Esophagus squamous epithelium (tissue), 5 donors: ENCODE measurements at places on chromosomes 13 and 19.

GRCh38 chr19:4406626-4407025 is 4.2 kb downstream of the CHAF1A start:
- no peak for DNase-seq

DNA sequence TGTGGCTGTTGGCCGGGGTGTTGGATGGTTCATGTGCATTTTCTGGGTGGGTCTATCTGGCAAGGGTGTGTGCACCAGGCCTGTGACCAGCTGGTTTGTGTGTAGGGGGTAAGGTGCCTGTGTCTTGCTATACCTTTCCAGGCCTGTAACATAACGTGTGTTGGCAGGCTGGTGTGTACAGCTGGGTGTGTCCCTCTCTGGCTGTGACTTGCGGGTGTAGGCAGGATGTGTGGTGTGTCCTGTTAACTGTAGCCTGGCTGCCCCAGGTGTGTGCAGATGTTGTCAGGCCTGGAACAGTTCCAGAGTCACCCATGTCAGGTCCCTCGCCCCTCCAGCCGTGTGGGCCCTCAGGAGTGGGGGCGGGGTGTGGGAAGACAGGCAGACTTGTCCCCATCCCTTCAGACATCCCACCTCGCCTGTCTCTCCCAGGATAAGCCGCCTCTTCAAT is 9.8 kb downstream of the KCTD15 start:
- DNase-seq, result no peak

DNA sequence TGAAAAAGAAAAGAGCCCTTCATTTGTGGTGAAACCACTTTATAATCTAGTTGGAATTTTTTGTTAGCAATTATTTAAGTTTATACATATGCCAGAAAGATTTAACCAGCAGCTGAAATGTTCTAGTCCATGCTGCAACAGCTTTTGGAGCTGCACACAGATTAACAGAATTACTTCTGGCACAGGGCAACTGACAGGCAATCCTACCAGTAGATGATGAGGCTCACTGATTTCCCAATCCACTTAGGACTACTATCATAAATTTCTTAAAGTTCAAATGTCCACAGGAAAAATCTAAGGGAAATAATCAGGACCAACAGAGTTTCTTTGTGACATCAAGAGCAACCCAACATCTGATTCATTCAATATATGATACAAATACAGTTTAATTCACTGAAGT is 78.8 kb downstream of the CRYL1 start:
- DNase-seq, result no peak

GRCh38 chr13:83995930-83996329 is 113.7 kb upstream of the SLITRK1 start:
- no peak for DNase-seq

- DNase-seq, result no peak
These were observed 1.7 kb downstream of the ZNF264 start for GRCh38 chr19:57192993-57193392.

DNA sequence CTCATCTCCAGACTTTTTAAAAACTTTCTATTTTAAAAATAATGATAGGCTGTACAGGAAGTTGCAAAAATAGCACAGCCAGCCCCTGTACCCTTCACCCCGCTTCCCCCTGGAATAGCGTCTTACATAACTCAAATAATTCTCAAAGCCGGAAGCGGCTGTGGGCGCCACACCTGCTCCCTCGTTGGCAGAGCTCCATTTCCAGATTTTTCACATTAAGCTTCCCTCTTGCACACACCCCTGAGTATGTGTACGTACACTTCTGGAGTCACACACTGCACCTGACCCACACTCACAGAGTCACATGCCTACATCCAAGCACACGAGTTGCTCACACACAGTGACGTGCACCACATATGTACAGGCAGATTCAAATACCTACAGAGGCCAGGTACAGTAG is 24.9 kb upstream of the DPP9 start:
- no peak for DNase-seq

DNA sequence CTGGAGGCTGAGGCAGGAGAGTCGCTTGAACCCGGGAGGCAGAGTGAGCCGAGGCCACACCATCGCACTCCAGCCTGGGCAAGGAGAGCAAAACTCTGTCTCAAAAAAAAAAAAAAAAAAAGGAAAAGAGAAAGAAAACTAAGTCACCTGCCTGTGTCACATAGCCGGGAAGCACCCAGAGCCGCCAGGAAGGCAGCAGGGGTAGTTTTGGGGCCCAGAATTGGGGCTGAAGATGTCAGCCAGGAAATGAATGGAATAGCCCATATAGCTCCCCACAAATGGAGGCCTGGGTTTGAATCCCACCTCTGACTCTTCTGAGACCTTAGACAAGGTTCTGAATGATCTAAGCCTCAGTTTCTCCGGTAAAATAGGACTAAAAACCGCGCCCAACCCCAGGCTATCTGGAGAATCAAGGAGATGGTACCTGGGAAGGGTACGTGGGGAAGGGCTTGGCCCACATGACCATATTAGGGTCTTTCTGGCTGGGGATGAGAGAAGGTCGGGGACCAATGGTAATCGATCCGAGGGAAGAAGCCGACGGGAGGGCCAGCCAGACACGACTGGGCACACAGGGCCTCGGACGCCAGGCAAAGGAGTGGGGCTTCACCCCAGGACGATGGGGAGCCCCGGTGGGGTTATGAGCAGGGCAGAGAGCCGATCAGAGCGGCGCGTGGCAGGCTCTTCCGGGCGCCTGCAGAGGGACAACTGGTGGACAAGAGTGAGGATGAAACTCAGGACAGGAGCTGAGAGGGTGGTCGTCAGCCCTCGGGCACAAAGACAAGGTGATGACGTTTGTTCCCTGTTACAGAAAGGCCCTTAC is 14.4 kb downstream of the CCDC124 start:
- no peak for DNase-seq

- DNase-seq, result no peak
These were observed 24.6 kb upstream of the ZNF431 start for GRCh38 chr19:21117041-21117907.

- DNase-seq, result no peak
These were observed 13.4 kb upstream of the SLC44A2 start for GRCh38 chr19:10611907-10612306.

DNA sequence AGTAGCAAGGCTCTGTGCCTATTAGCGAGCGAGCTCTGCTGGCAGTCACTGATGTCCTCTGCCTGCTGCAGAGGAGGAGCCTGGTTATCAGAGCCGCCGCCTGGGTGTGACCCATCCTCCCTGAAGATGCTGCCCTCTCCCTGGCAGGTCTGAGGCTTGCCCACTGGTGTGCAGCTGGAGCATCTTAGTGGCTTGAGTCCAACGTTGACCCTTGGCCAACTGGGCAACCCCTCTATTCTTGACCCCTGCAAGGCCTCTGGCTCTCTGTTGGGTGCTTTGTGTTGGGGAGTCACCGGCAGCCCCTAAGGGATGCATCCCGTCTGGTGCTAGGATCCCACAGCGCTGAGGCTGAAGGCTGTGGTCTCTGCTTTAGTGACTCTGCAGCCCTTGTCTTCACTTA is 277.9 kb upstream of the SOX1 start:
- no peak for DNase-seq

GRCh38 chr19:57057036-57057686 is 62.6 kb upstream of the USP29 start:
- no peak for DNase-seq

DNA sequence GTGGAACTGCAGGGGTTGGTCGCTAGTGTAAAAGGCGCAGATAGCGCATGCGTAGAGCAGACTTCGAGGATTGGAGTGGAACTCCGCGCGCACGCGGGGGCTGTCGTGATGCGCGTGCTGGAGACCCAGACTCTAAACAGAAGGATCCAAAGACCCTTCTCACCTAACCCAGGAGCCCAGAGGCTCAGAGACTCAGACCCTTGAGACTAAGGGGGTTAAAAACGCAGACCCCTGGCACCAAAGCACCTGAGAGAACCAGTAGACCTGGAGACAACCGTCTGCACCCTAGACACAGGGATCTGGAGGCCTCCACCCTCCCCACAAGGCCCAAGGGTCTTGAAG is 567 bp upstream of the CTU1 start:
- no peak for DNase-seq

DNA sequence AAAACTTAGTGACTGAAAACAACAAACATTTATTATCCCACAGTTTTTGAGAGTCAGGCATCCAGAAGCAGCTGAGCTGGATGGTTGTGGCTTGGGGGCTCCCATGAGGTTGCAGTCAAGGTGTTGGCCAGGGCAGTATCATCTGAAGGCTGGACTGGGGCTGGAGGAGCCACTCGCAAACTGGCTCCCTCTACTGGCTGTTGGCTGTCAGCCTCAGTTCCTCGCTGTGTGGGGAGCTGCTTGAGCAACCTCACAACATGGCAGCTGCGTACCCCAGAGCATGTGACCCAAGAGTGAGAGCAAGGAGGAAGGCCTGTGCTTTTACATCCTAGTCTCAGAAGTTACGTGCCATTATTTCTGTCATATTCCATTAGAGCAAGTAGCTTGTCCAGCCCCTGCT is 9.7 kb downstream of the YJU2 start:
- no peak for DNase-seq

DNA sequence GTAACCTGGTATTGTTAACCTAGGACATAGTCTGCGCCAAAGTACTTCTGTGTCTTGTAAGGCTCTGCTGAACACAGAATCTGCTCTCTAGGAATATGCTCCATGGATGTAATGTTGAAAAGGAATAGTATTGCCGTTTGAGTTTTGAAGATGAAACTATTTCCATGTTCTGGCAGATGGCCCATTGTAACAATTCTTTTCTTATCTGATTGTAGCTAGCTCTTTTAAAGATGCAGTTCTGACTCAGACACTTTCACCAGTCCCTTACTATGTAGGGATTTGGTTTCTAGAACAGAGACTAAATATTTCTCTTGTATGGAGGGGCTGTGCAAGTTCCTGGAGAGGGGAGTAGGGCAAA is 185.6 kb downstream of the MTUS2 start:
- no peak for DNase-seq

GRCh38 chr13:86464193-86464592 is 665.0 kb upstream of the SLITRK6 start:
- no peak for DNase-seq

DNA sequence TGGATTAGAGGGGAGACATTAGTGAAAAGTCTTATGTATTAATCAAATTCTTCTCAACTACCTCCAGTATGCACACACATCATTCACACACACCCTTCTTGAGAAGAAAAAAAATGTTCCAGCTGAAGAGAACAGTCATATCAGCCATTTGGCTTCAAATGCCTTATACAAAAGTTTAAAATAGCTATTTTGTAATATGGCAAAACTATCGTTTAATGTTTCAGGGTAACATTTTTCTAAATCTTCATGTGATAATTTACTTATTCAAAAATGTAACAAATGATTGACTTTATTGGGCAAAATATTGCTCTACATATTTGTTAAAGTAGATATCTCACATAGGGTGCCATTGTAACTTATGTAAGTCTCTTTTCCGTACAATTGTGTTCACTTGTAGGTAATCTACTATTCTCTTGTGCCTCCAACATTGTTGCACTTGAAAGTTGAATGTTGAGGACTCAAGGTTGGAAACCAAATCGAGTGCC is 13.6 kb downstream of the ZIC2 start:
- no peak for DNase-seq

DNA sequence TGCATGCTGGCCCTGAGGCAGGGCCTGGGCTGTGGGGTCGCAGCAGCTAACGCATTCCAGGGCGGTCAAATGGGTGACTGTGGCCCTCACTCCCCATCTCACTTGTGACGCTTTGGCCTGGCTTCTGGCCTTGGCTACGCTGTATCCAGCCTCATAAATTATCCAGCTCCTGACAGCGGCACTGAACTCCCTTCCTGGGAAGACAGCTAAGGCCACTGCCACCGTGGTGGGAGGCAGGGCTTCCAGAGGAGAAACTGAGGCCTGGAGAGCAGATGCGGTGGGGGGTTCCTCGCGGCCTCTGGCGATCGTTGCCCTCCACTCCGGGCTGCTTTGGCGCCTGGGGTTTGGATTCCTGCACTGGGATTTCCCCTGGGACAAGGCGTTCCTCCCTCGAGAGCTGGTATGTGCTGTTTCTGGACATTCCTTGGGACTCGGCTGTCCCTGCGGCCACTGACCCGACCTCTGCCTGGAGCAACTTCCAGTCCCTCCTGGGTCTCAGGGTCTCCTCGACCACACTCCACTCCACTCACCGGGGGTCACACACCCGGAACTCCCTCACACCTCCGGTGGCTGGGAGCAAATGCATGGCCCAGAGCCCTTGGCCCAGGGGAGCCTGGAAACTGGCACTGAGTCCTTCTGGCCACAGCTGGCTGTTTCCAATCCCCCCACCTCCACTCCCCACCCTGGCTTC is 3.4 kb downstream of the TBXA2R start:
- DNase-seq, result no peak

- DNase-seq, result no peak
These were observed 16.9 kb upstream of the GTF2F2 start for GRCh38 chr13:45103449-45103848.

- DNase-seq, result no peak
These were observed 21.4 kb downstream of the CEBPG start for GRCh38 chr19:33394723-33395560.

DNA sequence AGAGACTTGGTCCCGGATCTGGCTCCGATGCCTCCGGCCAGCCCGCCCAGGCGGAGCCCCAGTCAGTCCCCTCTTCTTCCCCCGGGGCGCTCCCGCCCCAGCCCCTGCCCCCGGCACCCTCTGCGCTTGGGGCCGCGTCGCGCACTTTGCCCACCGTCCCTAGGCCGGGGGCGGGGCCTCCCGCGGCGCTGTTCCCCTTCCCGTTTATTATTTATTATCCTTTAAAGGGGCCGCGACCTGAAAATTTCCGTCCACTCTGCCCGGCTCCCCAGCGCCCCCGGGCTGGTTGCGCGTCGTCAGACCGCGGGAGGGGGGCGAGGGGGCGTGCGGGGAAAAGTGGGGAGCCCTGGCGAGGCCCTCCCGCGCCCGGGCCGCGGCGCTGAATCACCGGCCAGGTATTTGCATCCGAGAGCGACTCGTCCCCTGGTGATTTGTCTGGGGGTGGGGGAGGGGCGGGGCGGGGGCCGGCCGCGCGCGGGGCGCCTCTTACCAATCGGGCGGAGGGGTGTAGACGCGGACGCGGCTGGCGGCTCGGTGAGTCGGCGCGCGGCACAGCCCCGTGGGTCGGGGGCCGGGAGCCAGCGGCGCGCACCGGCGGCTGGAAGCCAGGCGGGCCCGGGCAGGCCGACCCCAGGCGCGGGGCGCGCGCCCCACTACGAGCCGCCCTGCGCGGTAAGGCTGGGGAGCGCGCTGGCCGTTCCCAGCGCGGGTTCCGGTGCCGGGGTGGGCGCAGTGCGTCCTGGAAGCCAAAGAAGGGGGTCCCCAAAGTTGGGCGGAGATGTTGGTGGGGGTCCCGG is at the start of gene ARID3A:
Gene ARID3A, plus strand, starts transcription at position 510 of the 797 bp plus-strand sequence. CDS start 3,494 bp downstream, outside the sequence.
- no peak for DNase-seq

- no peak for DNase-seq
These were observed 61.0 kb downstream of the NHLRC3 start for GRCh38 chr13:39099231-39099630.

DNA sequence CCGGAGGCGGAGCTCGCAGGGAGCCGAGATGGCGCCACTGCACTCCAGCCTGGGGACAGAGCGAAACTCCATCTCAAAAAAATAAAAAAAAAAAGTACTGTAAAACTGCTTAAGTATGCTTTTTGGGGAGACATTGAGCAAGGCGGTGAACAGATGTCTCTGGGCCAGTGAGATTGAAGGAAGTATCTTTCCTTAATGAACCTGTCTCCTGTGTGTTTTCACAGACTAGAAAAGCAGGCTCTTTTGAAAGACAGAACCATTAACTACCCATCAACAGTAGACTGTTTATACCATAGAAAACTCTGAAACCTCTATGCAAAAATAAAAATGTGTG is 1.5 kb upstream of the ECH1 start:
- DNase-seq, result no peak
